ENCODE measurements at places on chromosomes 6 and 20.

GRCh38 chr6:91482498-91482897 lies 895.6 kb upstream of the MAP3K7 start:
- no peak for DNase-seq

DNA sequence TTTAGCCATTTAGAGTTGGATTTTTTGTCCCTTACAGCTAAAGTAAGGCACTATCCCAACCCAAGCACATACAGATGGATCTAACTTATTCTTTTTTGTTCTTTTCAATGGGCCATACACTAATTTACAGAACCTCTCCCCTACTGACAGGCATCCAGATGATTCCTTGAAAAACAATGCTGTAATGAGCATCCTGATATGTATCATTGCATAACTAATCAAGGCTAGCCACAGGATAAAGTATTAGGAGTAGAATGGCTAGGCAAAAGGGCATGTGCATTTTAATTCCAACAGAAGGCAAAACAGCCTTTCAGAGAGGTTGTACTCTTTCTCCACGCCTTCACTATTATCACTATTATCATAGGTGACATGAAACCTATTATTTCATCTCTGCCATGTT lies 54.1 kb downstream of the ELOVL5 start:
- DNase-seq, result no peak

GRCh38 chr20:6884114-6884513 lies 116.6 kb downstream of the BMP2 start:
- DNase-seq, result no peak

DNA sequence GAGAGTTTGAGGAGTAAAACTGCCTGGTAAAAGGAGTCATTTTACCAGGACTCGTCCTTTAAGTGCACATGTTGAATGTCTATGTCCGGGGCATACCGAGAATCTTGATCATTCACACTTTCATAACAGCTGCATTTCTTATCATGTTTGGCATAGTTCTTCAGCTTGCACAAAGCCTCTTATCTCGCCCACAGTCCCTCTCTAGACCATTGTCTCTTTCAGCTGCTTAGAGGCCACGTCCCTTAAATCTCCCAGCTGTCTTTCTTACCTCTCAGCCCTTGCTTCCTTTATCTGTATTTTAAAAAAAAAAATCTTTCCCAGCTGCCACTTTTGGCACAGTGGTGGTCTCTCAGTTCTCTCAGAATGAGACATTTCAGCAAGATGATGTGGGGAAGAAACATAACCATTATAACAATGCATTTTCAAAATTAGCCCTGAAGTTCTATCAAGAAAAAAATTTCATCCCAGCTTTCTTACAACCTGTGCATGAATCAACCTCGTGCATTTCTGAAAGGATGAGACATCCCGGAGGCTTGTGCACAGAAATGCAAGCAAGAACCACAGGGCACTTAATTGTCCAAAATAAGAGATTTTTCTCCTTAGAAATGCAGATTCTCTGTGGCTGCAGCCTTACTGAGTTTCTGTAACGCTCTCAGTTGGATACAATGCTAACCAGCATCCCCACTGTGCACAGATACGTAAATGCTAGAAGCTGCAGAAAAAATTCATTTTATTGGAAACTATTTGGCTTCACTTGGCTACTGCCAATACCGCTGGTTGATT lies 24.2 kb downstream of the RBM24 start:
- DNase-seq, result no peak

Measured in activated CD8-positive, alpha-beta memory T cell treated with anti-CD3 and anti-CD28 coated beads for 24 hours (primary cell).